Stimulated activated CD4-positive, alpha-beta T cell treated with anti-CD3 and anti-CD28 coated beads, Interleukin-1b, Interleukin-23, amount 100 ng/mL, for 1 hour (primary cell): ENCODE measurements at places on chromosomes 5 and 9.

- no peak for DNase-seq
These were observed 6.9 kb downstream of the GMCL2 start for GRCh38 chr5:178180141-178180863.

GRCh38 chr9:130196643-130197042 lies 24.4 kb downstream of the NCS1 start:
- no peak for DNase-seq

DNA sequence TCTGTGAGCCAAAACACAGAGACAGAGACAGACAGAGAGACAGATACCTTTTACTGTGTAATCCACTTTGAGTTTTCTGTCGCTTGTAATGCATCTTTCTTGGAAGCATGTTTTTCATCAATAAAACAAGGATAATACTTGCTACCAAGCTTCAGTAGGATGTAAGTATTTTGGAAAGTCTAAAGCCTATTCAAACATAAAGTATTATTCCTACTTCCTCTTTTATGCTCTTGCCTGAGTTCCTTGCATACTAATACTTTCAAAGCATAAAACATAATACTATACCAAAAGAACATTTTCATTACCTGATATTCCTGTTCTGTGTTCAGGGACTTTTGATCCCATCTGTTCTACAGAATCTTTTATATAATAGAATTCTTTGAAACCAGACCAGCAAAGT lies 64.5 kb upstream of the SLC30A5 start:
- DNase-seq: no peak

DNA sequence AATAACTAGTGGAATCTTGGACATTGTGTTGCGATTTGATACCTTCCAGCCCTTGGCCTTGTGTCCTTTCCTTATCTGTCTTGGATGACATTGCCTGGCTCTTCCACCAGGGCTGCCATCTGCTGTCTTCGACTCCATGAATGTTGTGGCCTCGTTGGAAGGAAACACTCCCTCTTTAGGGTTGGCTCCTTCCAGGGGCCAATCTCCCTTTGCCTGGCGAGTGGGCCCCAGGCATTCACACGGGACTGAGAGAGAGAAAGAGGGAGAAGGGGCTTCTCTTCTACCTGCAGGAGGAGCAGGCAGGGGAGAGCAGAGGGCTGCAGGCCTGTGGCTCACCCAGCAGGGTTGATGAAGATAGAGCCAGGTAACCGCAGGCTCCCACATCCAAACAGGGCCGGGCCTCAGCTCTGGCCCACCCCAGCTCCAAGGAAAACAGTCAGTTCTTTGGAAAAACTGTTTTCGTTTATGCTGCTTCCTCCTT lies 31.3 kb downstream of the FGF1 start:
- no peak for DNase-seq

DNA sequence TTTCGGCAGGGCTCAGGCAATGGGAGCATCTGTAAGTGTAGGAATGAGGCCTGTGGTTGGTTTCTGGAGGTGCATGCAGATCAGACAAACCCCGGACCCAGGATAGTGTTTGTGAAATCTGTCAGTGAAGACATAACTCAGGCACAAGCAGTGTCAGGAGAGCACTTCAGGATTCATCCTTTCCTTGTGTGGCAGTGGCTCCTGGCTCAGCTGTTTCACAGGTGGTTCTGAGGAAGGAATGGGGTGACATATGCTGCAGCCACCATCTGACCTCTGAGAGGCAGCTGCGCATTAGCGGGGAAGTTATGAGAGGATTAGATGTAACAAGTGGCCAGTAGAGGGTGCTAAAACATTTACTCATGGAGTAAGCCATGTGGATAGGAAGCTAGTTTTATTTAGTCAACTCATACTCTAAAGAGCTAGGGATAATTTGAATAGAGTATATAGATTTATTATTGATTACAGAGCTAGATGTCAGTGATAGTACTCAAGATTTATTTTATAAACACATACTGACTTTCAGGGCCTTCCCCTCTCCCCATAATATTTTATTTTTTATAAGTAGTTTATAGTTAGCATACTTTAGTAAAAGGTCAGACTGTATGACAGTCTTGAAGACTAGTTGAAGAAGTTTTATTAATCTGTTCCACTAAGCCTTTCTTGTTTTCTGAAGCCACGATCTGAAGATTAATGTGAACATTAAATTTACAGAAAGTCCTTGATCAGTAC lies 28.4 kb downstream of the NNT start:
- DNase-seq: no peak

DNA sequence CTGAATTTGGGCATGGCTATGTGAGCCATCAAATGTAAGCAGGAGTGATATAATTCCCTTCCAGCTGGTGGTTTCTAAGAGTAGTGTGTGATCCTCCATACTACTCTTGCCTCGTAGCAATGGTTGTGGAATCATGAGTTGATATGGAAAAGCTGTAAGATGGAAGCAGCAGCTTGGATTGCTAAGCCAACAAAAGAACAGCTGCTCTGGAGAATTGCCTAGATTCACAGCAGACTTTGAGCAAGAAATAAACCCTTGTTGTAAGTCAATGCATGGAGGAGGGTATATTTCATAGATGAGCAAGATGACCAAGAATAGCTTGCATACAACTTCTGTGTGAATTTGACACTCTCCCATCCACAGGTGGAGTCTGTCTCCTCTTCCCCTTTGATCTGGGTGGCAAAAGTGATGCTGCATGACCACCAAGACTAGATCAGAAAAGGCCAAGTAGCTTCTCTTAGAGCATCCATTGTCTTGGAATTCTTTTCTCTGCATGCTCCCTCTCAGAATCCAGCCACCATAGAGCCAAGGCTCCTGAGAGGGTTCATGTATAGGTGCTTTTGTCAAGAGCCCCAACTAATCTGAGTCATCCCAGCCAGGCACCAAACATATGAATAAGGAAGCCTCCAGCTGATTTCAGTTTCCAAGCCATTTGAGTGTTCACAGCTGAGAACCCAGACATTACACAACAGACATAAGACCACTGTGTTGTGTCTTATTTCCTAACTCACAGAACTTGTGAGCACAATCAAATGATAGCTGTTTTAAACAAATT lies 79.0 kb downstream of the PRLR start:
- no peak for DNase-seq

GRCh38 chr5:163772241-163772640 lies 266.8 kb downstream of the MAT2B start:
- DNase-seq: no peak

- DNase-seq: no peak
These were observed 8.7 kb upstream of the AOPEP start for GRCh38 chr9:94717761-94718160.

DNA sequence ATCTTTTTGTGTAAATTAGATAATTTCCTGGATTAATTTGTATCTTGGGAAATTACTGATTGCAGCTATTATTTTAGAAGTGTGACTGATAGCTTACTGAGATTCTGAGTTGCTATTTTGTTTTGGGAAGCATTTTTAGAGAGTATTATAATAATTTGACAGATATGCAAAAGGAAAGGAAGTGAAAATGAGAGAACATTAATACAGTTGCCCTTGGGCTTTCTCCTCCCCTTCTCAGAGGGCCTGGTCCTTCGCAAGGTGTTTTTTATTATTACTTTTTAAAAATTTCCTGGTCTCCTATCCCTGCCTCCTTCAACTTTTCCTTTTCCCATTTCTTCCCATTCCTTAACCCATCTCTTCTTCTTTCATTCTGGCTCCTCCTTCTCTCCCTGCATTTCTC lies 32.6 kb downstream of the UBAP1 start:
- DNase-seq: no peak

GRCh38 chr5:96962540-96962991 lies 26.7 kb downstream of the LNPEP start:
- no peak for DNase-seq

DNA sequence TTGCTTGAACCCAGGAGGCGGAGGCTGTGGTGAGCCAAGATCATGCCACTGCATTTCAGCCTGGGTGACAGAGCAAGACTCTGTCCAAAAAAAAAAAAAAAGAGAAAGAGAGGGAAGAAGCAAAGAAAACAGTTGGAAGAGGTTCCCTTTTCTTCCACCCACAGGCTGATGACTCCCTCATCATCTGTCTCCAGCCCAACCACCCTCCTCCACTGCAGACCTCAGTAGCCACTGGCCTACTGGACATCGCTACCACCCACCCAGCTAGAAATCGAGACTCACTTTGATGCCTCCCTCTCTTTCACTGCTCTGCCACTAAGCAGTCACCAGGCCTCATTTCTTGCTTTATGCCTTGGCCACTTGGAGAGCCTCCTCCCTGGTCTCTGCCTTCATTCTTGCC lies 71.2 kb downstream of the NIPSNAP3B start:
- DNase-seq: no peak

DNA sequence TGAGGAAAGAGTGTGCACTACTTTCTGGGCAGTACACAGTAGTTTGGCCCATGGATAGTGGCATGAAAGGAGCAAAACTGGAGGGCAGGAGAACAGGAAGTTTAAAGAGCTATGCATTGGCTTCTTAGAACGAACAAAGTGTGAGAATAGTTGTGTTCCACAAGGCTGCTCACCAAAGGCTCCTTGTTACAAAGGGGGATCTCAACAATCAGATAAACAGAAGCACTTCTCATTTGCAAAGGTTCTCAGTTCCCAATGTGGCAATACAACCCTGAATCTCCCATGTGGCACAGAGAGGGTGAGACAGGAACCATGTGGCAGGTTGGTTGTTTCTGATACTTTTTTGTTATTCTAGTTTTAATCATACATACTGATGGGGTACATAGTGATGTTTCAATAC lies 158.4 kb downstream of the CARTPT start:
- DNase-seq: no peak

DNA sequence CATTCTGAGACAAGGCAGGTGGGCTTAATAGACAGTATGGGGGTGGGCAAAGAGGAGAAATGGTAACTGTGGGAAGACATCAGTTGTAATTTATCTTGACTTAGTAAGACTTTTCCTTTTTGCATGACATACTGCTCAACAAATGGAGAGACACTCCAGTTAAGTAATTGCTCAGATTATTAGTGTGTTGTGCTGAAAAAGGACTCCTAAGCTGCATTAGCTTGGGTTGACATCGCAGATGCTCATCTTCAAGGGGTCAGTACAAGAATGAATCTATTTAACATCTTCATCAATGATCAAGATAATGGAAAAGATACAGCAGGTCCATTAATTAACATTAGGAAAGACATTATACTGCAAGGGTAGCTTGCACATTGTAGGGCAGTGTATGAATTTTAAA lies 181.1 kb upstream of the ELAVL2 start:
- DNase-seq: no peak

GRCh38 chr5:52041842-52042241 lies 658.6 kb downstream of the ISL1 start:
- DNase-seq: no peak

GRCh38 chr5:170519549-170519948 lies 15.7 kb downstream of the KCNIP1 start:
- DNase-seq: no peak

DNA sequence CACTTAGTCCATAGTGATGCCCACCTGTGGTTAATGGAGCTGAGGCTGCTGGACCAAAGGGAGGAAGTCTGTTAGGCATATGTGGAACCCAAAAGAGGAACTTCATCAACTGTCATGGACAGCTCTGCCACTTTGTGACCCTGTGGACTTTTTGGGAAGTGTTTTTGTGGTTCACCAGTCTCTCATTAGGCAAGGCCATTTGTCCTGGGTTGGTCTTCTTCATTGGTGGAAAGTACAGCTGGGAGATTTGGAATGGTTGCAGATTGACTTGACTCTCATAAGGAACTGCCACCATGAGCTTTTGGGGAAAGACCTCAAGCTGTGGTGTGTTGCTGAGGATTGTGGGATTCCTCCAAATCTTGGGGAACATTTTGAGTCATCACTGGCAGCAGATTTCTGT lies 31.9 kb upstream of the IL12B start:
- DNase-seq: no peak

DNA sequence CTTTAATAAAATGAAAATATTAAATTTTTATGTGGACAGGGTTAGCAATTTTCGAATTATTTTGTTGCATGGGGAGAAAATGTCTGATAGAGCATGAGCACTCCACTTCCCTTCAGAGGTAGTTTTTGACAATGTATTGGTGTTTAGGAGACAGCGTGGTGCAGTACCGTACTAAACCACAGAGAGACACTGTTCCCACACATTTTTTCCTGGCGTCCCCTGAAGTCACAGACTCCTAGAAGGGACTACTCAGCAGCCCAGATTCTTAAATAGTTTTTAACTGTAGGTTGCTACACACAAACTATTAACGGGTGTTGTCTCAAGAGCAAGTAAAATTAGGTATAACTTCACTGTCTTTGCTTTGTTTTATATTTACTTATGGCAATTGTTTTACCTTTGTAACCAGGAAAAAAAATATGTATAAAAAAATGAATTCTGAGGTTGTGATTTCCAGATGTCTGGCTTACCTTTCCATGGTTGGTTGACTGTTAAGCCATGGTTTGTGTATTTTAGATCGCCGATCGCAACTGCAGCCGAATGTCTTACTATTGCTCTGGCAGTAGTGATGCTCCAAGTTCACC lies 171.2 kb downstream of the DOCK8 start:
- no peak for DNase-seq

DNA sequence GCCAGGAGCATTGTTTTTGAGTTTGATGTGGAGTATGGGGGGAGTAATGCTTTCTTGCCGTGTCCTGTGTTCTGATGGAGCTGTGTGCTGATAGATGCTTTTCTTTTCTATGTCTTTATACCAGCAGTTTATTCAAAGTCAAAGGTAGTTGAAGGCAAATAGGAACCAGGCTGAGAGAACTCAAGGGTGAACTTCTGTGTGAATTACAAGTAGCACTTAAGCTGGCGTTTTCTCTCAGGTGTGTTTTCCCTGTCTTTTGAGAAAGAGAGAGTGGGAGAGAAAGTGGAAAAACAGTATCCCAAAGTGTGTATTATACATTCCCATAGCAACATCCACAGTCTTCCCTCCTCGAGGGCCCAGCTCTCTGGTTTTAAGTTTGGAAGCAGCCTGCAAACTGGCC lies 1.5 kb downstream of the TNFAIP8 start:
- DNase-seq: no peak

GRCh38 chr9:38066197-38066913 lies 2.7 kb downstream of the SHB start:
- DNase-seq: no peak

DNA sequence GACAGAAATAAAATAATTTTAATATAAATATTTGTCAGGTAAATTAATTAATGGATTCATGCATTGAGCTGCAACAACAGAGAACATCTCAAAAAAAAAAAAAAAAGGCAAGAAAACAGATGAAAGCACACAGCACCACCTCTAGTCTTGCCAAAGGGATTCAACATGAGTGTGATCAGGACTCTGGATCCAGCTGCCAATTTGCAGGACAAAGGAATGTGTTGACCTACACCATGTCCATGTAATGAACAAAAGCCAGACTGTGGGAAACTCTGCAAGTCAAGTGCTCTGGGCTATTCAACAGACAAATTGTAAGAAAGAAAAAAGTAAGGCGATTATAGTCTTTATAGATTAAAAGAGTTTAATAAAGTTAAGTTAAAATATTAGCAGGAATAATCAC lies 769.3 kb downstream of the TLR4 start:
- DNase-seq: no peak

GRCh38 chr5:131986161-131986912 lies 25.1 kb downstream of the ACSL6 start:
- no peak for DNase-seq

DNA sequence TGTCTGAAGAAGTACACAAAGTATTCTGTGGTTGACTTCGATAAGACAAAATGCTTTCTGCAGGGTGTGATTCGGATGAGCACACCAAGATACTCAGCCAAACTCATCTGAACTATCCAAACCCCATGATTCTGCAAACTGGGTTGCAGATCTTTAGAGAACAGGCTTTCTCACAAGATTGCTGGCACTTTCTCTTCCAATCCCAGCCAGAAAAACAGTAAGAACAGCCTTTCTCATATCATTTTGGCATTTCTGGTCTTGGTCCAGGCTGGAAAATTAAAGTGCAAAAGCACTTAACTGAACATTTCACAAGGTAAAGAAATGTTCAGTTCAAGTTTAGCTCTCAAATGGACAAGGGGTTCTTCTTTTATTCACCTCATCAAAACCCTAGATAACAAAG lies 269.1 kb downstream of the NR2F1-AS1 start:
- DNase-seq: no peak
